ENCODE measurements at places on chromosomes 5 and 9. TPM values are rescaled to one million over a fixed set of nuclear protein-coding genes. Genes with fewer than 3 reads are reported as not detected.

The ELOVL7 gene
- 33.7 TPM for total RNA-seq

The PCA3 gene
- not detected for total RNA-seq

GRCh38 chr9:134855231-134855899, 25.2 kb upstream of the FCN2 start:
- DNase-seq: no peak

- peak; percentile 52 for DNase-seq
These were observed 22.1 kb downstream of the GFPT2 start for GRCh38 chr5:180330810-180331646.

DNA sequence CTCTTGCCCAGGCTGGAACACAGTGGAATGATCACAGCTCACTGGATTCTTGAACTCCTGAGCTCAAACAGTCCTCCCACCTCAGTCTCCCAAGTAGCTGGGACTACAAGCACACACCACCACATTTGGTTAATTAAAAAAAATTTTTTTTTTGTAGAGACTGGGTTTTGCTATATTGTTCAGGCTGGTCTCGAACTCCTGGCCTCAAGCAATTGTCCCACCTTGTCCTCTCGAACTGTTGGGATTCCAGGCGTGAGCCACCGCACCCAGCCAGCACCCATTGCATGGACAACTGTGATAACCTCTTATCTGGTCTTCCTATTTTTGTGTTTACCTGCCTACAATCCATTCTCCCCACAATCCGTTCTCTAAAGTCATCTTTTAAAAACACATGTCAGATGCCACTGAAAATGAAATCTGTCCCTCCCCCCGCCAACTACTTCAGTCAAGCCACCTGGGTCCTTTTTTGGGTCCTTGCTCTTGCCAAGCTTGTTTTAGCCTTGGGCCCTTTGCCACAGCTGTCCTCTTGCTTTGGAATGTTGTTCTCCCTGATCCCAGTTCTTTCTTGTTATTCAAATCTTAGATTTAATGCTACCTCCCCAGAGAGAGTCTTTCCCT, 250.5 kb downstream of the PIK3R1 start:
- no peak for DNase-seq

DNA sequence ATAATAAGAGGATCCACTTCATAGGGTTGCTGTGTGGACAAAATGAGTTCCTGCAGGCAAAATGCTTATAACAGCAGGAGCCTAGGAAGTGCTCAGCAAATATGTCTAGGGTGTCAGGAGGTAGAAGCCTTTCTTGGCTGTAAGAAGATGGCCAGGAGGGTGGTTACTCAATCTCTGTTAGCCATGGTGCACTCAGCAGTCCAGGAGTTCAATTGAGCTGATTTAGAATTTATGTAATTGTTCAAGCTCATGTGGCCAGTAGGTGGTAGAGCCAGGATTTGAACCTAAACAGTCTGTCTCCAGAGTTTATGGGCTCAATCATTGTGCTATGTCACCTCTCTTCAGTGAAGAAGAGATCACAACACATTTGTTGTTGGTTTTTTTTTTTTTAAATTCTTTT, 381.2 kb downstream of the KIF4B start:
- DNase-seq: no peak

DNA sequence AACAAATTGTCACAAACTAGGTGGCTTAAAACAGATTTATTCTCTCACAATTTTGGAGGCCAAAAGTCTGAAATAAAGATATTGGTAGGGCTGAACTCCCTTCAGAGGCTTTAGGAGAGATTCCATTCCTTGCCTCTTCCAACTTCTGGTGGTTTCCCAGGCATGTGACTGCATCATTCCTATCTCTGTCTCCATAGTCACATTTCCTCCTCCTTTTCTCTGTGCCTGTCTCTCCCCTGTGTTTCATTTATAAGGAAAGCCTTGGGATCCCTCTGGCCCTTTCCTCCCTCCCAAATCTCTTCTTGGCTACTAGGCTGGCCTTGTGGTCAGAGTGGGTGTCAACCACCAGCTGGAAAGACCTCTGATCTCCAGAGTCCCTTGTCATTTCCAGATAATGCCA, 78.2 kb downstream of the SNX18 start:
- DNase-seq: no peak

The EQTN gene
- 0.53 TPM for total RNA-seq

- no peak for DNase-seq
These were observed 360.8 kb downstream of the HCN1 start for GRCh38 chr5:45335346-45335745.

- no peak for DNase-seq
These were observed 367.5 kb downstream of the DEPDC1B start for GRCh38 chr5:60332244-60333004.

DNA sequence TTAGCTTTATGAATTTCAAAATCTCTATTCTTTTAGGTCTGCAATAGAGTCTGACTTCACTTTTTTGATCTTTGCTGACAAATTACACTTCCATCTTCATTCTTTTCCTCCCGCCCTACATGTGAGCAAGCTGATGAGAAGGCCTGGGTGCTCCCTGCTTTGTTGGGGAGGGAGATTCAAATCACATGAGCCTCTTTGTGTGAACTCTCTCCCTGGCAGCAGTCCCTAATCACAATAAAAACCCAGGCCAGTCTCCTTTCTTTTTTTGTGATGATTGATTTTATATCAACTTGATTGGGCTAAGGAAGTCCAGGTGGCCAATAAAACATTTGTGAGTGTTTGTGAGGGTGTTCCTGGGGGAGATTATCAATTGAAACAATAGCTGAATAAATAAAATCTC, 89.4 kb downstream of the PSAT1 start:
- no peak for DNase-seq

DNA sequence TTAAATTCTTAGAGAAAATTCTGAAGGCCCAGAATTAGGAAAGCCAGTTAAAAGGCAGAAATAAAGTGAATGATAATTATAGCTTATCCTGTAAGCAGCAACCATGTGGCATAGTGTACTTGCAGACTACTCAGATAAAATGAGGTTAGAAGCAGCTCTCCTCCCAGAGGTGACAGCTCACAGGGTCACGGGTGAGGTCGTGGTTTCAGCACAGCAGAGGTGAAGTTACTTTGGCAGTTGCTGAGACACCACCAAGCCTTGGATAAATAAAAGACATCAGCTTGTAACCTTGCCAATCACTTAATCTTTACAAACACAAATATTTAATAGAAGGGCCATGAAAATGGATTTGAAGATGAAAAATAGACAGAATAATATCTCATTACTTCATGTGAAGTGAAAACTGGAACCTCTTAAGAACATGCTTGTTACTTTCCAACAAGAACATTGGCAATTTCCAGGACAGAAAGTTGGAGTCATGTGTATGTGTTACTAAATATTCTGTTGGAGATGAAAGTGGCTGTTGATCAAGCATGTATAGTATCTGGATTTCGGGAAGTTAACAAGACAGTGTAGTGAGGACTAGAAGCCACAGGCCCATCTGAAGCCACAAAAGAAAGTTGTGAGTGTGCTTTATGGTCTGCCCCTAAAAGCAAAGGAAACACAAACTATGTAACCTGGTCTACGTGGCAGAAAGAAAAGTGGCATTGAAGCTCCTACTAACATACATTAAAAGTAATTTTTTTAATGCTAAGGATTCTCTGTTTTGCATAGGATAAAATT, 134.4 kb downstream of the ERCC6L2 start:
- DNase-seq: no peak

GRCh38 chr9:109098171-109098959, 21.4 kb downstream of the TMEM245 start:
- no peak for DNase-seq

- peak; percentile 43 for DNase-seq
These were observed 670.8 kb downstream of the ACTL7B start for GRCh38 chr9:108184941-108185340.

The INSL6 gene
- not detected for total RNA-seq

The NXNL2 gene
- not detected for total RNA-seq

DNA sequence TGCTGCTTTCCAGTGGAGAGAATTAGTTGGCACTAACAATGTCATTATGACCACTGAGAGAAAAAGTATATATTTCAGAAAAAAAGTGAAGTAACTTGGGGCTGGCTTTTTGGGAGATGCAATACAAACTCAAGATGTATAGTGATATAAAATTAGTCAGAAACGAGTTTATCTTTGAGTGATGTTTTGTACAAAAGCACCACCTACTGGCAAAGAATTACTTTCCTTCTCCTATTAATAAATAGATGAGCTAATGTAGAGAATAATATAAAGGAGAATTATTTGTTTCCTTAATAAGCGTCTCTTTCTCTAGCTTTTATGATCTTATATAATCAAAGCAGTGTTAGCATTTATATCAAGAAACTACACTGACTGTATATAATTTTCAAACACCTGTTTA, 158.8 kb downstream of the MEF2C start:
- no peak for DNase-seq

DNA sequence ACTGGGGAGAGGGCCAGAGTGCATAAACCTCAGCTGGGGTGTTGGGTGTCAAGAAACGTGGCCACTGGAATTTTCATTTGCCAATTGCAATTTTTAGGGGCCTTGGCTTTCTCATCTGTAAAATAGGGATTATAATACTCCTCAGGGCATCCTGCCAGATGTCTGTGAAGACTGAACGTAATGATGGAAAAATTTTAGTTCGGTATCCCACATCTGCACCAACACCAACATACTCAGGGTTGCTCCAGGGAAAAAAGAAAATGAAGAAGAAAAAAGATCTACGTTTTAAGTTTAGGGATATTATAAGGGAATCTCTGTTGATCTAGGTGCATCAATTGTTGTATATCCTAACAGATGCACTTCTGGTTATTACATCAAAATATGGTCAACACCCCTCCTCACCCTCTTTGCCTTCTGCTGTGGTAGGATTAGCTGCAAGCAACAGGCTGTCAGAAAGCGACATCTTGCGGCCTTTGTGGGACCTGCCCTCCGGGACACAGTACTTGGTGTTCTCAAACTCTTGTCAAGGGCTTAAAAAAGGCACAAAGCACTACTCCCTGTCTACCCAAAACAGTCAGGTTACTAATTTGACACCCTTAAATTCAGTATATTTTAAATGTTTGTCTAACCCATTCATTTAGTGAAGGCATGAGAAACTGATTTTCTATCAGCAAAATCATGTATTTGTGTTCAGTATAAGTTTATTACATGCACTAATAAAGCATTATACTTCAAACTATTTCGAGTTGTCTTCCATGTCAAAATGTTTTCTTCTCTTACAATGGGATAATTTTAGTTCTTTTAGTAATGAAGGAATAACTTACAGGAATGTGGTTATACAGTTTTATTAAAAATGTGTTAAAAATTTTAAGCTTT, 8.3 kb upstream of the TBC1D2 start:
- peak; percentile 77 for DNase-seq

DNA sequence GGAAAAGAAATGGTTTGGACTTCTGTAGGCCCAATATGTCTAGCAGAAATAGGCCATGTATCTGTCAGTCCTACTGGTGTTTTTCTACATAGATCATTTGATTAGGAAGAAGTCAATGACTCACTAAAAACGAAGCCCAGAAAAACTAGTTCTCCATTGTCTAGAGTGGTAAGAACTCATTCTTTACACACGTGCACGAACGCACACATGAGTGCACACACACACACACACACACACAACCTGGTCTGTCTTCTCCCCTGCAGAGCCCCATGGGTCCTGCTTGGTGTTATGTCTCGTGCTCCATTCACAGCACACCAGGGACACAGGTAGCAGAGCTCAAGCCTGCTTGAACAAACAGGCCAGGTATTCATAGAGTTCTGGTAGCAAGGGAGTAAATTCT, 14.9 kb upstream of the FCN1 start:
- DNase-seq: no peak

The PCDHB3 gene
- 0.90 TPM for total RNA-seq

The OBP2B gene
- total RNA-seq: not detected

The PCDHAC2 gene
- 0.61 TPM for total RNA-seq

DNA sequence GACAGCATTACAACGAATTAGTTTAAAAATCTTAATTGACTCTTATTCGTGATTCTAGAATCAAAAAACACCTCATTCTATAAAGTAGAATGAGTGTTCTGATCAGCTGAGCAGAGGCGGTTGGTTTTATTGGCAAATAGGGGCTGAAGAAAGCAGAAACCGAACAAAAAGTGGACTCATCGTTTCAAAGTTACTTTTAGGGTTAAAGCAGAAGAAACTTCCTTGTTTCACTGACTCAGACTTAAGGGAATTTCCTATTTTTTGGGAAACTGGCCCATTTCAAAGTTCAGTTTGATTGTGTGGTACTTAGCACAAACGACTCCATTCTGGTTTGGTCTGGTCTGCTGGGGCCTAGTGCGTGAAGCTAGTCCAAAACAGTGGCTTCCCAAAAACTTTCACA, 862 bp upstream of the NDUFB6 start:
- DNase-seq: no peak

DNA sequence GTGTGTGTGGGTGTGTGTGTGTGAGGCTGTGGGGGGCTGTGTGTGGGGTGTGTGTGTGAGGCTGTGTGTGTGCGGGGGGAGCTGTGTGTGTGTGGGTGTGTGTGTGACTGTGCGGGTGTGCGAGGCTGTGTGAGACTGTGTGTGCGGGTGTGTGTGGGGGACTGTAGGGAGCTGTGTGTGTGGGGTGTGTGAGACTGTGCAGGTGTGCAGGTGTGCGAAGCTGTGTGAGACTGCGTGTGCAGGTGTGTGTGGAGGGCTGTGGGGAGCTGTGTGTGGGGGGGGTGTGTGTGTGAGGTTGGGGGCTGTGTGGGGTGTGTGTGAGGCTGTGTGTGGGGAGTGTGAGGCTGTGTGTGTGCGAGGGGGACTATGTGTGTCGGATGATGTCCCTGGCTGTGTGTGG, 23.2 kb downstream of the AHRR start:
- DNase-seq: no peak

Measured in mucosa of descending colon (tissue), 3 donors.